ENCODE measurements at places on chromosomes 3 and 15.

DNA sequence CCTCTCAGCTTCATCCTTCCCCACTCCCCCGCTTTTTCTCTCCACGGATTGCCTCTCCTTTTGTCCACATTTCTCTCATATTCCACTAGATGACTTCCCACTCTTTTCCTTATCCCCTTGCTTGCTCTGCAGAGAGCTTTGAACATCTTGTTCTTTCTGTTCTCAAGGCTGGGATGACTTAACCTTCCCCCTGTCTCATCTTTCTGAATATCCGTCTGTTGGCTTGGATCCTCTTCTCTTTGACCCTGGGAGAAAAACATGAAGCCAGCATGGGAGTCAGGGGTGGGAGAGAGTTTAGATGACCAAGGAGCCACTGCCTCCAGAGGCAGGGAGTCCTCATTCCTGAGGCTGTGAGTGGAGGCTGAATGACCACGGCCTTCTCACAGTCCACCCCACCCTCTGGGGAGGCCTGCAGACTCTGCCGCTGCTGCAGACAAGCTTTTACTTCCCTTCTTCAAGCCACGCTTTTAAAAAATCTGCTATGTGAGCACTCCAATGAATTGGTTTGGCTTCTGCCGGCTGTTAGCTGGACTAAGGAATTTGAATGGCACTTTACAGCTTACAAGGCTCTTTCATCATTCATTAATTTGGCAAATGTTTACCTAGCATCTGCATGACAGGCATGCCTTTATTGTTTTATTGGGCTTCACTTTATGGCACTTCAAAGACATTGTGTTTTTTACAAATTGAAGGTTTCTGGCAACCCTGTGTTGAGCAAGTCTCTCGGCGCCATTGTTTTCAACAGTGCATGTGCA lies 111.6 kb upstream of the SLC6A6 start:
- DNase-seq = no peak

- no peak for DNase-seq
These were observed 35.3 kb upstream of the CDCP1 start for GRCh38 chr3:45181496-45181895.

DNA sequence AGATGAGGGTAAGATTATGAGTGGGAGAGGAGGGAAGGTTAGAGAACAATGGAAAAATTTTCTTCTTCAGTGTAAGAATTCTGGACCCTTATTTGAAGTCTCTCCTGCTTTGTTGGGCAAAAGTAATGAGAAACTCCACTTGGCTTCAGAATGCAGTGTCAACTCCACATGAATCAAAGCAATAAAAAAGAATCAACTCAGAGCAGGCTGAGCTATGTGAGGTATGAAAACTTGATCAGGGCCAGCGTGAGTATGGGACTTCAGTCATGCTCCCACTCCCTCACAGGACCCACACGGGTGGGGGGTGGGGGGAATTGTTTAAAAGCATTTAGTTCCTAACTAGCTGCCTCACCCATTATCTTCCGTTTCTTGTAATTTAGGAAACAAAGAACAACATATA lies 502.2 kb downstream of the PDCD6IP start:
- DNase-seq = no peak

DNA sequence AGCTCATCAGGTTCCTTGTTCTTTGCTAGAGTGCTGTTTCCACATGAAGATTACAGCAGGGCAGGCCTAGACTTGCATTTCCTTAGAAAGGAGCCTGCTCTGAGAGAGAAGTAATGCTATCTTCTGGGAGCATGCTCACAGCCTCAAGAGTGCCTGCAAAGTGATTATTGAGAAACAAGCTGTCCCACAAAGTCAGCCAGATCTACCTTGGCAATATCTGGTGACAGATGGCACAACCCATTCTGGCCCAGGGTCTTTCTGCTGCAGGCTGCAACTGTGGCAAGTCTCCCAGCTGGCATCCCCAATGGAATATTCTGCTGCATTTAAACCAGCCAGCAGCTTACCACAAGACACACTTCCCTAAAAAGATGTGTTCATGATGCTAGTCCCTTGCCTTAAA lies 29.3 kb downstream of the MTMR10 start:
- no peak for DNase-seq

DNA sequence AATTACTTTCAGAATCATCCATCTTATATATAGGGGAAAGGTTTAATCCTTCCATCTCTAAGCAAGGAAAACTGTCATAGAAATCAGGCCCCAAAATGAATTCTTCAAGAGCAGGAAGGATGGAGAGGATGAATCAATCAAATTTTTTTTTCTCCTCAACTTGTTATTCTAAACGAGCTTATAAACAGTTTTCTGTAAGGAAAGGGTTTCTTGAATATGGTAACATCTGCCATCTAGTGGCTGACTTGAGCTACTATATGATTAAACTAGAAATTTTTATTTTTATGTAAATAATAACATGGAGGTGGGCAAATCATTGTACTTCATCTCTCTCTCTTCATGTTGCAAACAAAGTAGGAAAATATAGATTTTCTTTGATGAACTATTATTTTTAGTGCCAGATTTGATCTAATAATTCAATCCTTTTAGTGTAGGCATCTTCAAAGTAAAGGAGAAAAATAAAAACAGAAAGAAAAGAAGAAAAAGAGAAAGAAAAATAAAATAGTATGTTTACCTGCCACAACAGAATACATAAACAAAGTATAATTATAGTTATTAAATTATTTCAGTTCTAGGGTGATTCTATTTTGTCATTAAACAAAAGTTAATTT lies 146.6 kb downstream of the SERPINI1 start:
- peak; percentile 3 for DNase-seq

DNA sequence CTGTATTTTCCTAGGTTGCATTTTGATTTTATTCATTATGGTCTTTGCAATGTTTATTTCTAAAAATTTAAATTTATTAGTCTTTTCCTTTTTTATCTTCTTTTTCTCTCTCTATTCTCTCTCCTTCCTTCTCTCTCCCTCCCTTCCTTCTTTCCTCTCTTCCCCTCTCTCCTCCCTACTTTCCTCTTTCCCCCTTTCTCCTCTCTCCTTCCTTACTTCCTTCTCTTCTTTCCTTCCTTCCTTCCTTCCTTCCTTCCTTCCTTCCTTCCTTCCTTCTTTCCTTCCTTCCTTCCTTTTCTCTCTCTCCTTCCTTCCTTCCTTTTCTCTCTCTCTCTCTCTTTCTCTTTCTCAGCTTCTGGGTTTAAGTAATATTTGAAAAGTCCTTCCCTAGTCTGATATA lies 72.8 kb upstream of the RASGRF1 start:
- DNase-seq = no peak

DNA sequence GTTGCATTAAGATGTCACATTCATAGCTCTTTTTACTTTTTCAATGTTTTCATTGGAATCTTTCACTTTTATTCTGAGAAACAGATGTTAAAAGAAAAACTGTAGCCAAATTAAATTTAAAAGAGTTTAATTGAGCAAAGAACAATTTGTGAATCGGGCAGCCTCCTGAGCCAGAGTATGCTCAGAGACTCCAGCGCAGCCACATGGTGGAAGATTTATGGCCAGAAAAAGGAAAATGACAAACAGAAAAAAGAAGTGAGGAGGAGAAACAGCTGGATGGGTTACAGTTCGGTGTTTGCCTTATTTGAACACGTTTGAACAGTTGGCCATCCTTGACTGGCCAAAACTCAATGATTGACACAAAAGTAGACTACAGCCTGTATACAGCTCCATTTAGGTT lies 33.8 kb upstream of the RAB11A start:
- DNase-seq = no peak

DNA sequence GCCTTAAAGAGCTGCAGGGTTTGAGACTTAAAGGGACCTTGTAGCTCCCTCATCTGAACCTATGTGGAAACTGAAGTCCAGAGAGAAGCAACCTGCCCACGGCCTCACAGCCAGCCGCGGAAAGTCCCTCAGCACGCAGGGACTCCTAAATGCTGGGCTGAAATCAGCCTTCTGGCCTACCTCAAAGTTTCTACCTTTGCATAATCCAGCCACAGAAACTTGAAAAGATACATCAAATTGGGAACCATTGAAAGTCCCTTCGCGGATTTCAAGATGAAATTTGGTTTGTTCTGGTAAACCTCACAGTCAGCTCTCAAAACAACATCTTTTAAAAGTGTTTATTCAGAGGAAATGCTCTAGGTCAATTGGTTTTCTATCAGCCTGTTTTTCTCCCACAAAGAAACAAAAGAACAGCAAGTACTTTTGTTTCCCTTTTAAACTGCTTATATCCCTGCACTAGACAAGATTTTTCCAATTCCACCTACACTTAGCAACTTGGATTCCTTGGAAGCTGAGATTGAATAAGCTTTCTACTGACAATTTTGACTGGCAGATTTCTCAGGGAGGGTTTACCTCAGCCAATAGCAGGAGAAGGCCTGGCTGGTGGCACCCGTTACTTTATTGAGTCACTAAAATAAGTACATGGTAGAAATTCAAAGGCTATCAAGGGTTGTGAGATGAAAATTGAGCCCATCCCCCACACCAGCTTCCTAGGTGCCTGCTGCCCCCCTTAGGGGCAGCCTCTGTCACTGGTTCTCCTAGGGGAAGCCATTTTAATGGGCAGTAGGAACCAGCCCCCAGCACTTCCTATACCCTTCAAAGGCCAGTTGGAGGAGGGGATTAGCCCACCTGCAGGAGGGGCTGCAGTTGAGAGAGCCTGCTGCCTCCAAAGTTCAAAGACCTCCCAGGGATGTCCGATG lies 171.2 kb downstream of the ADAMTS17 start:
- DNase-seq = no peak

GRCh38 chr3:31448882-31449243 lies 83.9 kb upstream of the STT3B start:
- DNase-seq = no peak

DNA sequence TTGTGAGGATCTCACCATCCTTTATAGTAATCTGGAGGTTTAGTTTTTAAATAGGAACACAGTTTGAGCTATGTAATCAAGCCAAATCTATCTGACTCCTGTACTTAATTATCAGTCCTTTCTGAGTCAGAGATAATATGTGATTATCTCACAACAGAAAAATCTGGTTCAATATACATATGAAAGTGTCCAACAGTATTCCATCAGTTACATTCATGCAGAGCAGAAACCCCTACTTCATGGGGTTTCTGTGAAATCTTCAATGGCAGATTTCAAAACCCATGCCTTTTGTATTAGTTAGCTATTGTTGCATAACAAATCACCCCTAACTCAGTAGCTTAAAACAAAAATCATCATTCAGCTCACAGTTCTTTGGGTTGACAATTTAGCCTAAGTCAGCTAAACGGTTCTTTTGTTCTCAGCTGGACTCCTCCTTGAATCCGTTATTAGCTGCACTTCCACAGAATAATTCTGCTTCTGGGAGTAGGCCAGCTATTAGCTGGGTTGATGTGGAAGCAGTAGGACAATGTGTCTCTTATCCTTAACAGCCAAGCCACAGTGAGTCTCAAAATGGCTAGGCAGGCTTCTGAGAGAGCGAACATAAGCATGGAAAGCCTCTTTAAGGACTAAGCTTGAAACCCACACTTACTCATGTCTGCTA lies 42.9 kb upstream of the ARPP21 start:
- DNase-seq = no peak

GRCh38 chr3:136657526-136657925 lies 94.7 kb downstream of the STAG1 start:
- DNase-seq = no peak

- DNase-seq = no peak
These were observed 155.9 kb downstream of the GMNC start for GRCh38 chr3:190706582-190706981.

DNA sequence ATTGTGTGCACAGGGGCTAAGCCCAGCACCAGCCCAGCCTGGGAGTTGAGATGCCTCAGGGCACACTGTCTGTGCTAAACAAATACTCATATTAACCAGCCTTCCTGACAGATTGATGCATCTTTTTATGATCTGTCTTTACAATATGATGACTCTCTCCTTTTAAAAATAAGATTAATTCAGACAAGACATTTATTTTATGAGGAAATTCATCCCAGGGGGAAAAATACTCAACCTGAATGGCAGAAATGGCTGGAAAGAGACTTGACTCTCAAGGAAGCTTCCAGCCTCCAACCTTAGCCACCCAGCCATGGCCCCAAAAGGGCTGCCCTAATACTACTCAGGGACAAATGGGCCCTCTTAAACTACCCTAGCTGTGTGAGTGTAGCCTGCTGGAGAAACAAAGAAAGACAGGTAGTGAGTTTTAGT lies 46.9 kb downstream of the NOX5 start:
- DNase-seq = no peak

DNA sequence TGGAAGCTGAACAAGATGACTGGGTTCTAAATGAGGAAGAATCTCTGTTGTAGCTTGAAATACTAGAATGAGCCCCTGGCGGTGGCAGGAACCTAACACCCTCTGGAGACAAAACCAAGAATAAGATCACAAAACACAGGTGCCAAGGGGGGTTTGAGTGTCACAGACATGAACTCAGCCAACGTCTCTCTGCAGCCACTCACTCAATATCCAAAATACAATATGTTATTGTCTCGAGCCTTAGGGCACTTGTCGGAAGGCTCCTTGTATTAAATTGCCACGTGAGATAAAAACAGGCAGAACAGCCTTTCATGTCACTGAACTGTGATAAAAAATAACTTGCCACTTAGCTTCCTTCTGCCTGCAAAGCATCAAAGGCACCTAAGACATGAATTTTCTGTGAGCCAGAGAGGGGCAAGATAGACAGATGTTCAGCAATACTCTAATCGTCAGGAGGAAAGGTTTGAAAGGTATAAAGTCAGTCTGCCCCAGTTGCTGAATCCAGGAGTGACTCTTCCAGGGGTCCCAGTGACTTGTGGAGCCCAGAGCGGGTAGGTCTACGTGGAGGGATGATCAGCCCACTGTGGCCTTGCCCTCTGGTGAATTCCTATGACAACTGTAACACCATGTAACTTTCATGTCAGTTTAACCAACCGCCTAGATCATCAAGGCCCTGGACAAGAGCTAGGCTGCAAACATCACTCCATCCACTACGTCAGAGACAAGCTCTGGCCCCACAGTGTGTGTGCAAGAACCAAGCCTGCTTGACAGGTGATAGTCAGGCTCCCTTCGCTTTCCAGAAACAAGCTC lies 165.2 kb downstream of the OSBPL10 start:
- DNase-seq = no peak

GRCh38 chr3:123026565-123027291 lies 835 bp downstream of the SEMA5B start:
- DNase-seq = no peak

DNA sequence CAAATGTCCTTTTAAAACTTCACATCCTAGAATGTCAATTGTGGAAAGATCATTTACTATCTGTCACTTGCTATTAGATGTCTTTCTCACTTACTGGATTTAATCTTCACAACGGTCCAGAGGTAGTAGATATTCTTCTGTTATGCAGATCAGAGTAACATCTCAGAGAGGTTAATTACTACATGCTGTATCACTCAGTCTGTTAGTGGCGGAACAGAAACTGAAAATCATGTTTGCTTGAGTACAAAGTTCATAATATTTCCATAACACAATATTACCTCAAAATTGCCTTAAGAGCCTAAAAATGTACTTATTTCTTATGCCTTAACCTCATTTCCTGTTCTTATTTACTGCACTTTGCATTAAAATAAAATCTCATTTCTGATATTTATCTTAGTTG lies 28.6 kb upstream of the GPR149 start:
- DNase-seq = no peak

Measured in CD4-positive, alpha-beta T cell treated with Interleukin-6 at 100 ng/mL for 8 hours (primary cell).